ENCODE measurements at places on chromosomes 12 and 14.

DNA sequence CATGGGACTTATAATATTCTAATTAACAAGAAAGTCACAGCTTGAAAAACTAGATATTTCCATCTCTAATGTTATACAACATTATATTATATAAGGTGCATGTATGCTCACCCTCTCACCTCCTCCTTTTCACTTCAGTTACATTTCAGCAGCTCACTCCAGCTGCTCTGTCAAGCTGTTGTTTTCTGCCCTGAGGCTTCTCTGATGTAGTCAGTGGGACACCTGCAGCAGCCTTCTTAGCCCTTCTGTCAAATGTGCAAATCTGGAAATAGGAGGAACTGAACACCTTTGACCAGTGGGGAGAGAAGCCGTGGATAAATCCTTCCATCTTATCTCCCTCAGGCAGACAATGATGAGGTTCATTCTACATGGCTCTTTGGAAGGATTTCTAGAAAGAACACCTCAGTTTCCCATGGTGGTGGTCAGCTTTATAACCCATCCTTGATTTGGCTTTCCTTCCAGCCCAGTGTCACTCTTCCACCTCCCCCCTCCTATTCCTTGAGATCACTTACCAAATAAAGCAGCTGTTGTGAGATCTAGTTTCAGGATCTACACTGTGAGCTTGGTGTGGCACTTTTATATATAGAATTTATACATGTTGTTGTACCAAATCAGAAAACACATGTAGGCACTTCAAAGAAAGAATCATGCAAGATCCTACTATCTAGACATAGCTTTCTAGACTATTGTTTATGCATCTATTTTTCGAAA lies 79.6 kb upstream of the STK38L start:
- no peak for DNase-seq

GRCh38 chr12:69469854-69470188 lies 367 bp upstream of the FRS2 start:
- no peak for DNase-seq

- peak; percentile 74 for DNase-seq
Observed at GRCh38 chr14:102317564-102318248, 1.8 kb upstream of the ZNF839 start.

DNA sequence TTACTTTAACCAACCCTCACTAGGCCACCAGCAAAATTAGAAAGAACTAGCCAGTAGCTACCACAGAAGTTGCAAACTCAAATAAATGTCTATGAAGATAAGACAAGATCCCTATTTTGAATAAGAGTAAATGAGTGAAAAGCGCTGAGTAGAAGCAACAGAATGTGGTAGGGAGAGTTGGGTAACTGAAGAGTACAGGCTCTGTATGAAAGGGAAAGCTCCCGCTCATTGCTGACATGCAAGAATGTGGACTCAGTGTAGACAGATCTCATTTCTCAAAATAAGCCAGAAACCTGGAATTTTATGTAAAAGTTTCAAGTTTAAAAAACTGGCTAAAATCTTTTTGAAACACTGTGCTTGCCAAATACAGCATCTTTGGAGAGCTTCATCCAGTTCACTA lies 63.9 kb downstream of the NAV3 start:
- no peak for DNase-seq

- DNase-seq = peak; percentile 39
Observed at GRCh38 chr12:94725375-94726168, 75.2 kb upstream of the TMCC3 start.

DNA sequence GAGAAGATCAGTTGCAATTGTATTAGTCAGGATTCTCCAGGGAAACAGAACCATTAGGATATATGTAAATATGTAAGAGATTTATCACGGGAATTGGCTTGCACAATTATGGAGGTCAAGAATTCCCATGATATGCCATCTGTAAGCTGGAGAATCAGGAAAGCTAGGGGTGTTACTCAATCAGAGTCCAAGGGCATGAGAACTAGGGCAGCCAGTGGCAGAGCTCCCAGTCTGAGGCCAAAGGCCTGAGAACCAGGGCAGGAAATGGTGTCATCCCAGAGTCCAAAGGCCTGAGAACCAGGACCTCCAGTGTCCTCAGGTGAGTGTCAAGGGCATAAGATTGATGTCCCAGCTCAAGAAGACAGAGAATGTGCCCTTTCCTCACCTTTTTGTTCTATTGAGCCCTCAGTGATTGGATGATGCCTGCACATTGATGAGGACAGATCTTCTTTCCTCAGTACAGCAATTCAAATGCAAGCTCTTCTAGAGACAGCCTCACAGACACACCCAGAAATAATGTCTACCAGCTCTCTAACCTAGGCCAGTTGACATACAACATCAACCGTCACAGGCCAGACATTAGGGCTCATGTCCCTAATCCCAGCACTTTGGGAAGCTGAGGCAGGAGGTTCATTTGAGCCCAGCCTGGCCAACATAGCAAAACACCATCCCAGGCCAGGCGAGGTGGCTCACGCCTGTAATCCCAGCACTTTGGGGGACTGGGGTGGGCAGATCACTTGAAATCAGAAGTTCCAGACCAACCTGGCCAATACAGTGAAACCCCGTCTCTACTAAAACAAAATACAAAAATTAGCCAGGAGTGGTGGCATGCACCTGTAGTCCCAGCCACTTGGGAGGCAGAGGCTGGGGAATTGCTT lies 34.9 kb upstream of the ZNF740 start:
- peak; percentile 63 for DNase-seq

- no peak for DNase-seq
Observed at GRCh38 chr12:26712892-26713291, 120.1 kb downstream of the ITPR2 start.

DNA sequence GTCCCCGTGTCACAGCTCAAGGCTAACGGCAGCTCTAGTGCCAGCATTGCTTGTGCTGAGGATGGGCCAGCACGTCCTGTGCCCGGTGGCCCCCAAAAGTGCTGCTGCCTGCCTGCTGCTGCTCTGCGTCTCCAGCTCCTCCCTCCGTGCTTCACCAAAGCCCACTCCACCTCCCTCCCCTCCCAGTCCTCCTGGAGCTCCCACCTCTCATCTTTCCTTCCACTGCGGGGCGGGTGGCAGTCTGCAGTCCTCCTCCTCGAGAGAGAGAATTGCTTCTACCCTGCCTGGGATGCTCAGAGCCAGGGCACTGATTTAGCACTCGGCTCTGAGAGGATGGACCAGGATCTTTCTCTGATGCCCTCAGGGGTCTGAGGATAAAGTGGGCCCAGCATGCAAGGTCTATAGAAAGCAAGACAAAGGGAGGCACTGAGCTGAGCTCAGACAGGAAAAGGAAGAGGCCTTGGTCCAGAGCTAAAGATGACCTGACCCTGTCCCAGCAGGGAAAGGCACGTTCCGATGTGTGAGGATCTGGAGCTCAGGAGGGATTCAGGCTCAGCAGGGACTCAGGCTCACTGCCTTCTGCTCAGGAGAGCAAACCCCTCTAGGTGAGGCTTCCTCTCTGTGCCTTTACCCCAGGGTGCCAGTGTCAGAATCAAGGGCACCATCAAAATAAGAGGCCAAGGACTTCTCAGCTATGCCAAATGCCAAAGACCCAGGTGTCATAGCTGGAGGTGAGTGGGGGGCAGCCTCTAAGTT lies 113.1 kb upstream of the FKBP4 start:
- DNase-seq = no peak

DNA sequence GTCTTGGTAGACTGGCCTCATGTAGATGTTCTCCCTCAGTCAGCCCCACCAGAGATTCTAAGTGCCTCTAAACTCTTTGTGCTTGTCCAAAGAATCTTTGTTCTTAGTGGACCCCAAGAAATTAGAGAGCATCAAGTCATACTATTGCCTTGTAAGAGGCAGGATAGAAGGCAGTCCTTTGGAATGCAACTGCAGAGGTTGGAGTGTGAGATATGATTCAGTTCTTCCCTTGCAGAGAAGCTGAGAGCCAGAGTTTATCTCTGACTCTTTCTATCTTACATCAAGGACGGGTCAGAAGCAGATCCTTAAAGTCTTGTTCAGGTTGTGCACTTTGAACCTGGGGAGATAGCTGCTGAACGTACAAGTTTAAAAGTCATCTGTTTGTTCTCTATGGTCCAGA lies 21.1 kb downstream of the TMX1 start:
- no peak for DNase-seq

DNA sequence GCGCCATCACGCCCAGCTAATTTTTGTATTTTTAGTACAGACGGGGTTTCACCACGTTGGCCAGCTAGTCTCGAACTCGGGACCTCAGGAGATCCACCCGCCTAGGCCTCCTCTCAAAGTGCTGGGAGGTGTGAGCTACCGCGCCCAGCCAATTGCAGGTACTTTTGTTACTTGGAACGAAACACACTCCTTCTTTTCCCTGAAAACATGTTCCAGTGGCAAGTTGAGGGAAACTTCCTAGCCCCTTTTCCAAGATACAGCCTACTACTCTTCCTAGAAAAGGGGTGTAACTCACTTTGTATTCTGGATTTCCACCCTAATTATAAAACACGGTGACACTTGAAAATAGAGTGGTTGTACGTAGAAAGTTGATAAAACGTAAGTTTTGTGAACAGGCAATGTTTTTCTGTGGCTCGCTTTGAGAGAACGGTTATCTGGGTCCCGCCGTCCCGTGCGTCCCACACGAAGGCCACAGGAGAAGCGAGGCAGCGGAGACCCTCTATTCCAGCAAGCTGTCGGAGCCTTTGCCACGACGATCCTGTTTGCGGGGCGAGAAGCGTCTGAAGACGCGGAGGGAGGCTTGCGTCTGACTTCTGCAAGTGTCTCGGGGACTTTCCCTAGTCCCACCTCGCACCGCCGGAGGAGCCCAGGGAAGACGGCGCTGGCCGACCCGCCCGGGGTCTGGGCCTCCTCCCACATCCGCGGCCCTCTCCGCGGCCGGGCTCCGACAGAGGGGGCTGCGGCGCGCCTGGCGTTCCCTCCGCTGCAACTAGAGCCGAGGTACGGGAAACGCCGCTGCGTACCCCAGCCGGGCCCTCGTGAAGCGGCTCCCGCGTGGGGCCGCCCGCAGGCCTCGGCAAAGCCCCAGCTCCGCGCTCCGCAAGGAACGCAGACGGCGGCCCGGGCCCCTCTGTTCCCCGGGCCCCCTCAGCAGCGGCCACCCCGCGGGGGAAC lies 745 bp downstream of the CDCA4 start:
- peak; percentile 47 for DNase-seq

DNA sequence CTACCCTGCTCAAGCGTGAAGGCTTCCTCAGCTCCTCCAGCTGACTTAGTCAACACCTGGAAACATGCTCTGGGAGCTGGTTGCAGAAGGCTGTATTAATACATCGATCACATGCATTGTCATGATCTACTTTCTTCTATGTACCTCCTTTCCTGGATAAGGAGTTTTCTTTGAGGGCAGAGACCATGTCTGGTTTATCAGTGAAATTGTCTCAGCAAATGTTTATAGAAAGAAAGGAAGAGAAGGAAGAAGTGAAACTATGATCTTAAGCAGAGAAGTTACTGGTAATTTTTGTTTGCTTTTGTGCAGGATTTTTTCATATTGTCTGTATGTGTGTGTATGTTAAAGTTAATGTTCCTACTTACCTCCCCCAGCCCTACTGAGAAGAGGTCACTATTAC lies 4.5 kb downstream of the DYRK4 start:
- no peak for DNase-seq

GRCh38 chr14:85599939-85600338 lies 70.0 kb downstream of the FLRT2 start:
- peak; percentile 87 for DNase-seq

- DNase-seq = peak; percentile 11
Observed at GRCh38 chr12:71216725-71217579, 59.2 kb upstream of the TSPAN8 start.

GRCh38 chr14:89813617-89814031 lies 140.9 kb downstream of the EFCAB11 start:
- peak; percentile 99 for DNase-seq

DNA sequence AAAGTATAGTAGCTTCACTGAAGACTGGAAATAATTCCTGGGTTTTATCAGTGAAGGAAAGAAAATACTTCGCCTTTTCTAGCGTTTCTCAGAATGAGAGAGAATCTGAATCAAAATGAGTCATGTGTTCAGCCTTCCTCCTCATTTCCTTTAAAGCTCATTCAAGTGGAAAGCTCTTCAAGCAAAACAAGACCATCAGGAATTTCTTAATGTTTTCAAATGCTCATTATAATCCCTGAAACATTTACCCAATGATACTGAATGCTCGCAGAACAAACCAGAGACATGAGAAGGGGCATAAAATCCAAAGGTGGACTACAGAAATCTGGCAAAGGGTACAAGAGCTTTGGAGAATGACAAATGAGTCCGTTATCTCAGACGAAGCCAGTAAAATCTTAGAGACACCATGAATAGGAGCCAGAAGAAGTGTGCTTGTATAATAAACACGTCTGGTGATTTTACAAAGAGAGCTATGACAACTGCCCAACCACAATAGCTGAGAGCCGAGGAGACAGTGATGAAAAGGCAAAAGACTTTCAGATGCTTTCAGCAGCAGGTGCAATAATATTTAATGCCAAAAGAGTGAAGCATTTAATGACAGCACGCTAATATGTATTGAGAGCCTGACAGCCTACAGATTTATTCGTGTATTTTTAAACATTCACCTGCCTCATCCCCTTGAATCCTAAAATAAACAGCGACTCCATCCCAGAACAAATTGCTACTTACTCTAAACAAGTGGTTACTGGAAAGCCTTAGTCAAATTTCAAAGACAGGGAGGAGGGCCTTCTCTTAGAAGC lies 19.0 kb downstream of the SPRING1 start:
- peak; percentile 44 for DNase-seq

DNA sequence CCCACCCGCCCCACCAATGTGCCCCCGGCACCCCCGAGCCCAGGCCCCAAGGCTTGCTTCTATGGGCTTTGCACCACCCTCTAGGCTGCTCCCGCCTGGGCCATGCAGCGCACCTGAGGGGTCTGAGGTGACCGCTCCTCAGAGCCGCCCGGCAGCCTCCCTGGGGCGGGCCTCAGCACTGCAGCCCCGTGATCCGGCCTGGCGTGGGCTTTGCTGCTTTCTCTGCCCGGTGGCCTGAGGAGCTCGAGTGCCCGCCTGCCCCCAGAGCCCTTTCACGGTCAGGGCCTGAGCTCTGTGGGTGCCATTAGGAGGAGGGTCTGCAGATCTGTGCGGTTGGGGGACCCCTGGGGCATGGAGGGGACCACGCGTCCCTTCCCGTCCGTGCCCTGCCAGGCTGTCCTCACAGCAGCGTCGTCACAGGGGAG lies 6.2 kb downstream of the MTA1 start:
- no peak for DNase-seq

DNA sequence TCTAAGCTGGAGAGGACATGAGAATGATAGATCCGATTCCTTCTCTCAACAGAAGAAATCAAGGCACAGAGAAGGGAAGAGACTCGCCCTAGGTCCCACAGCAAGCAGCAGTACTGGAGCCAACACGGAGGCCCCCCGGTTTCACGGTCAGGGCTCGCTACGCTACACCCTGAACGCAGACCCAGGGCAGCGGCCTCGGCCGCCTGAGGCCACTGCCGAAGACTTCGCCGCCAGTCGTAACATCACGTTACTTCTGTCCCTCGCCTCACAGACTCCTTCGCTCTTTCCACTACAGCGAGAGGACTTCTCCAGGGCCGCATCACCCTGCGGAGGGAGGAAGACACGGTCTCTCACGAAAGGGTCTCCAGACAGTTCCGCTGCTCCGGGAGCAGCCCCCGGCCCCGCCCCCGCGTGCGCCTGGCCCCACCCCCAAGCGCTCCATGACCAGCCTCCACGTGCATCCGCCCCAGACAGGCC lies 411 bp upstream of the DCAF4 start:
- no peak for DNase-seq
